Fibroblast of skin of scalp (primary cell): ENCODE measurements at places on chromosomes 3 and 15.

- DNase-seq, result no peak
Measured at GRCh38 chr15:80562033-80562432, 133.1 kb upstream of the ABHD17C start.

GRCh38 chr15:78016860-78017259 is 60.7 kb downstream of the TBC1D2B start:
- DNase-seq, result no peak

DNA sequence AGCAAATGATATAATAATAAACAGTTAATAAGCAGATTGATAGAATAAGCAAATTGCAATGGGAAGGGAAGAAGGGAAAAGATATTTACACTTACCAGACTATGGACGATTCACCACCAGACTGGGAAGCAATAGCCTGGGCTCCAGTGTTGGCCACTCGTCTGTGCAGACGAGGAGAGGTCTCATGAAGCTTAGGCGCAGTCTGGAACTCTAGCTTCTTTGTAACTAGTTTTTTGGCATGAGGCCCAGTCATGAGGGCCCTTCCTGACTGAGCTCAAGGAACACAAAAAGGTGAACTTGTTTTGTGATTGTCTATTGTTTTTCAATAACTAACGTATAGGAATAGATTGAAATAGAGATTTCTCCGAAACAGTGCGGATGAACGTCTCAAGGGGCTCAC is 63.3 kb upstream of the GATM start:
- no peak for DNase-seq

DNA sequence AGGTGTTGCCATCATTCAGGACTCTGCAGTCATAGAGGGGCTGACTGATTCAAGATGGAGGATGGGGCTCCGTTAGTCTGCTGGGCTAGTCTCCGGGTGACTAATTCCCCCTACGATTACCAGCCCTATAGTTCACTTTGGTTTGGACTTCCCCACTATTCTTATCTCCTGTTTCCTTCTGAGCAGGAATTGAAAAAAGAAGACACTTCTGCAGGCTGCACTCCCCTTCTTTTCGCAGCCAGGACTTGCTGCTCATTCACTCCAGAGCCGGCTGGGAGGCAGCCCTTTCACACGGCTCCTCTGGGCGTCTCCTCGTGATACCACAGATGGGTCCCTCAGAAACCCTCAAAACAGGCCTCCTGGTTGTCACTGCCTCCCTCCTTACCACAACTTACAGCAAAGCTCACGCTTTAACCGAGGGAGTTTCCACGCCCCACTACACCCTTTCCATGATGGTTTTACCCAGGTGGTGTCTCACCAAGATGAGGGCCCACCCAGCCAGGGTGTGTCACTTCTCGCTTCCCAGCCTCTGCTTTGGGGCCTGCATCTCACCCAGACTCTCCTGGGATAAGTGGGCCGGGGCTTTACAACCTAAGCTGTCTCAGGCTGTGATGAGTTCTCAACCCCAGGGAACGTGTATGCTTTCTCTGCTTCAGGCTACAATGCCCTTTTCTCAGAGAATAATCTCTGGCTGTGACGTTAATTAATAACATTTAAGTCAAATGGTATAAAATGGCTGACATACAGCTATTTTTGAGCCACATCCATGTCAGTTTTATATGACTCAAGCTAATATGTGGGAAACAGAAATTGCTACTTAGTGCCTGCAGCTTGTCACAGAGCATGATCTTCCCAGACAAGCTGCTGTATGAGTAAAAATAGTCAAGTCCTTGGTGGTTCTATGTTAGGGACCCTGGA is 11.9 kb downstream of the CX3CR1 start:
- no peak for DNase-seq
